ENCODE measurements at places on chromosomes 1 and 21. TPM values are rescaled to one million over a fixed set of nuclear protein-coding genes. Genes with fewer than 3 reads are reported as not detected.

- no peak for DNase-seq
These were observed 22.8 kb downstream of the MR1 start for GRCh38 chr1:181056560-181056959.

DNA sequence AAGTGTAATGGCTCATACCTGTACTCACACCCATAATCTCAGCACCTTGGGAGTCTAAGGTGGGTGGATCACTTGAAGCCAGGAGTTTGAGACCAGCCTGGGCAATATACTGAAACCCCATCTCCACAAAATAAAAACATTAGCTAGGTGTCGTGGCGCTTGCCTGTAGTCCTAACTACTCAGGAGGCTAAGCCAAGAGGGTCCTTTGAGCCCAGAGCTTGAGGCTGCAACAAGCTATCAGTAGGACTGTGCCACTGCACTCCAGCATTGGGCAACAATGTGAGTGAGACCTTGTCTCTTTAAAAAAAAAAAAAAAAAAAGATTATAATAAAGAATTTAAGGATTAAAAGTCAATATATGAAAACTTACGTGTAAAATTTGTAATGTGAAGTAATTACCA, 11.7 kb downstream of the BPNT1 start:
- DNase-seq: no peak

- DNase-seq: no peak
These were observed 57.3 kb upstream of the MAGI3 start for GRCh38 chr1:113333056-113333455.

DNA sequence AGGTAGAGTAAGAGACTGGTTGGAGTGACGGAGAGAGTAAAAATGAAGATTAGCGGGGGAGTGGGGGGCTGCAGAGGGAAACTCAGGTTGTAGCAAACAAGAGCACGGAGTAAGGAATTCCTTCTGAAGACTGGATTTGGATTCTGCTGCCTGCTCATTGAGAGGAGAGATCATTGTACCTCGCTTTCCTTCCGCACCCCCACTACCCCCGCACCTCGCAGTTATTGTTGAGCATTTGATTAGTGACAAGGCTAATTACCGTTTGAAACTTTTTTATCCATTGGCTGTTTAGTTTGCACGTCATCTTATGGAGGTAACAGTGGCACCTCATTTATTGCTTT, 463 bp downstream of the PRPF3 start:
- no peak for DNase-seq

DNA sequence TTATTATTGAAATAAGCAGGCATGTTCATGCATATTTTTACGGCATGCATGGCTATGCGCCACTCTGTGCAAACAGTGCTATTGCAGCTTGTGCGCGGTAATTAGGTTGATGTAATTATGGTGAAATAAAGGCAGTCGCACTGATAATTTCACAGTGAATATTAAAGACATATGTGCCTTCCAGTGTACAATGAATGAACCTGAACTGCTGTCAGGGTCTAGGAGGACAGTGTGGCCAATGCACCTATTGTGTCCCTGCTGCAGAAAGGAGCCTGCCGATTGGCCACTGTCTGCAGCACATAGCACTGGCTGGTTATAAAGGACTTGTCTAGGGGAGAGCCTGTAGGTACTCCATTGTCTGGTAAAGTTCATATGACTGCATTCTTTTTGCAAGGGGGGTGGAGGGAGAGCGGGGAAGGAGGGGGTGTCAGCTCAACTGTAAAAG, 340.4 kb downstream of the USP25 start:
- no peak for DNase-seq

Gene B3GALT5
- total RNA-seq: 0.89 TPM

Gene BSND
- total RNA-seq: 0.10 TPM

Gene TEX38
- total RNA-seq: not detected
